ENCODE measurements at places on chromosomes 16 and 17. TPM values are rescaled to one million over a fixed set of nuclear protein-coding genes. Genes with fewer than 3 reads are reported as not detected.
A peak's percentile ranks its signal among the peaks of the same experiment; 100 is the strongest.

- no peak for DNase-seq
Measured at GRCh38 chr17:75758131-75758905, 6.7 kb downstream of the GALK1 start.

- DNase-seq, result no peak
Measured at GRCh38 chr16:86671486-86672178, 93.3 kb downstream of the FOXL1 start.

DNA sequence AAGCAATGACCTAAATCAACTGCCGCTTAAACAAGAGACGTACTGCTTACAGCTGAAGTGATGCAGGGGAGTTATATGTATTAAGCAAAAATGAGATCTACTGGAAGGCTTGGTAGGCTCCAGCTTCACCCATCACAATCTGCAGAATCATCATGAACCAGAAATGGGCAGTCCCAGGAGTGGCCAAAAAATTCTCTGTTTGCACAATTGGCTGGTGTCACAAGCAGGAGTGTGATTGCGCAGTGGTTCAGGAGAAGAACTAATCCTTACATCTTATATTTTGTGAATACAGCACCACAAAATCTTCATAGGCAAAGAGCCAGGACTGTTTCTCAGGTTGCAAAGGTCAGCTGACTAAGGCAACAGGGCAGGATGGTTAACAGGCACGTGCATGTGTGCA, 75.9 kb downstream of the CES1 start:
- DNase-seq, result no peak

DNA sequence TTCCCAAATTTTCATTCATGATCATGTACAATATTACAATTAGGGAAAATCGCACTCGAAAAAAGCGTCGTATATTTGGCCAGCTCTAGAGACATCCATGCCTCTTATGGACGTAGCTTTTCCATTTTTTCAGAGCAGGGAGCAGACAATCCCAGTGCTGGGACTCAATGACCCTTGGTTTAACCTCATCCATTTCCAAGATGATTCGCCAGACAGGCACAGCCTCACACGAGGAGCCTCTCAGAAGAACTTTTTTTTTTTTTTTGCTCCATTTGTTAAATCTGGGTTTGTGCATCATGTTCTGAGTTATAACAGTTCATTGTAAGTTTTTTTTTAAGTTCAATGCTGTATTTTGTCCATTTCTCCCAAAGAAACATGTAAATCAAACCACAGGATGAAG, 92.1 kb downstream of the ZDHHC7 start:
- DNase-seq, result no peak

GRCh38 chr17:1649844-1650501, at the start of gene RILP:
RILP (minus strand) TSS chr17:1649866; CDS start chr17:1649804, 62 bp downstream.
- no peak for DNase-seq

- DNase-seq, result peak; percentile 81
Measured at GRCh38 chr17:61409301-61410112, 9.9 kb downstream of the TBX2 start.

- no peak for DNase-seq
Measured at GRCh38 chr17:45720386-45720785, 63.7 kb upstream of the CRHR1 start.

GRCh38 chr16:4988647-4989046, 30.5 kb downstream of the SEC14L5 start:
- DNase-seq, result no peak

GRCh38 chr16:80323808-80324195, 217.0 kb upstream of the DYNLRB2 start:
- DNase-seq, result no peak

GRCh38 chr16:24667244-24667764, 62.1 kb upstream of the TNRC6A start:
- no peak for DNase-seq

GRCh38 chr17:68641276-68642117, 40.3 kb upstream of the FAM20A start:
- peak; percentile 19 for DNase-seq

GRCh38 chr17:50037321-50038107, 18.4 kb upstream of the ITGA3 start:
- no peak for DNase-seq

DNA sequence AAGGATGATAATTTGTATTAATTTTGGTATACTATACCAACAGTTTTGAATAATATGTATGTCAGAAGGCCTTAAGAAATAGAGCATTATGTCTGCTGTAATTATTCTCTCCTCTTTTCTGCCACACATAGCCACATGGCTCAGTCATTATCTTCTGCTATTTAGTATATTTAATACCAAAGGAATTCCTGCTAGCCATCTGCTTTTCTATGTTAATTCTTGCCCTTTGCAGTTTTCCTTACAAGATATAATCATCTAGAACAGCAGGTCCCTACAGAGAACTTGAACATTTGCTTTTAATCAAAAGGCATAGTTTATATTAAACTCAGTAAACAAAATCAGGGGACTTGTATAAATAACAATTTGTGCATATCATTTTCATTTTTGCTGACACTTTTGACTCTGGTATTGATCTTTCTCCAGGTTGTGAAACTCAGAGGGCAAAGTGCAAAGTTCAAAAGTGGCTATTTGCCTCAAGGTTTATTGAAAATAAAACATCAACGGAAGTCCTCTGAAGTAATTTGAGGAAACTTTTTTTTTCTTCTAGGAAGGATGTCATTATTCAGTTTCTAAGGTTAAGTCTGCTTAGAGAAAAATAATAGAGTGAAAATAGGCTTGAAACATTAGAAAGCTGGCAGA, 702.0 kb downstream of the KCNJ2 start:
- DNase-seq, result no peak

DNA sequence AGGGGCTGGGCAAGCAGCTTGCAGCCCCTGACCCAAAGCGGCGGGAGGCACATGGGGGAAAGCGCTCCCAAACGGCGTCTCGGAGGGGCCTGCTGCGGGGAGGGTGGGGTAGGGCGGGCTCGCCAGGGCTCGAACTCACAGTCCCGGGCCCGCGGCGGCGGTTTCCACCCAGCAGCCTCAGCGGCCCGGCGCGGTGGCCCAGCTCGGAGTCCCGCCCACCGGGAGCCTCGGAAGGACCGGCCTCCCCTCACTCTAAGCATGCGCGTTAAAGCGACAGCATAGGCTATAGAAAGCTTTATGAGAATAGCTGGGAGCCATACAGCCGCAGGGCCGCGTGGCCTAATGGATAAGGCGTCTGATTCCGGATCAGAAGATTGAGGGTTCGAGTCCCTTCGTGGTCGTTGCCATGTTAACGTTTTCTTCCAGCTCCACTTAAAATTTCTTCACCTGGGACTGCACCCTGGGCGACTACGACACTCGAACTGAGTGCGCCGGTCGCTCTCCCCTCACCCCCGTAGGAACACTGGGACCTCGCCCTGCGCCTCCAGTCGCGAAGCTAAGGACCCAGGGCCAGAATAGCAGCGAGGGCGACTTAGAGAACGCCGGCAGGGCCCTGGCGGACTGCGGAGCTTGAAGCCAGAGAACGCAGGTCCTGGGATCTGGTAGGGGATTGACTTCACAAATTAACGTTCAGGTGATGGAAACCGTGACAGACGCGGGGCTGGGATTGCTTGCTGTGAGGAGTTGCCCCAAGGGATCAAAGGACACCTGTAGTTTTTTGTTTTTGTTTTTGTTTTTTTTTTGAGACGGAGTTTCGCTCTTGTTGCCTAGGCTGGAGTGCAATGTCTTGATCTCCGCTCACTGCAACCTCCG, 15.8 kb downstream of the ZNF213 start:
- DNase-seq, result peak; percentile 100

DNA sequence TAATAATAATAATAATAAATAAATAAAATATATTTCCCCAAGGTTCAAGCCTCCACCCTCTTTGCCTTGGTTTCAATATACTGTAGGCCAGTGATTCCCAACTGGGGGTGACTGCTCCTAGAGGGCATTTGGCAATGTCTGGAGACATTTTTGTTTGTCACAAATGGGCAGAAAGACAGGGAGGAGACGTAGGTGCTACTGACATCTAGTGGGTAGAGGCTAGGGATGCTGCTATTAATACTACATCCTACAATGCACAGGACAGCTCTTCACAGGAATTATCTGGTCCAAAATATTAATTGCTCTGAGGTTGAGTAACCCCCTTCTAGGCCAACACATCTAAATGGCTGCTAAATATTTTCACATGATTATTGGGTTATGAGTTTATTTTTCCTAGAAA, 12.8 kb upstream of the PRR14 start:
- peak; percentile 79 for DNase-seq

DNA sequence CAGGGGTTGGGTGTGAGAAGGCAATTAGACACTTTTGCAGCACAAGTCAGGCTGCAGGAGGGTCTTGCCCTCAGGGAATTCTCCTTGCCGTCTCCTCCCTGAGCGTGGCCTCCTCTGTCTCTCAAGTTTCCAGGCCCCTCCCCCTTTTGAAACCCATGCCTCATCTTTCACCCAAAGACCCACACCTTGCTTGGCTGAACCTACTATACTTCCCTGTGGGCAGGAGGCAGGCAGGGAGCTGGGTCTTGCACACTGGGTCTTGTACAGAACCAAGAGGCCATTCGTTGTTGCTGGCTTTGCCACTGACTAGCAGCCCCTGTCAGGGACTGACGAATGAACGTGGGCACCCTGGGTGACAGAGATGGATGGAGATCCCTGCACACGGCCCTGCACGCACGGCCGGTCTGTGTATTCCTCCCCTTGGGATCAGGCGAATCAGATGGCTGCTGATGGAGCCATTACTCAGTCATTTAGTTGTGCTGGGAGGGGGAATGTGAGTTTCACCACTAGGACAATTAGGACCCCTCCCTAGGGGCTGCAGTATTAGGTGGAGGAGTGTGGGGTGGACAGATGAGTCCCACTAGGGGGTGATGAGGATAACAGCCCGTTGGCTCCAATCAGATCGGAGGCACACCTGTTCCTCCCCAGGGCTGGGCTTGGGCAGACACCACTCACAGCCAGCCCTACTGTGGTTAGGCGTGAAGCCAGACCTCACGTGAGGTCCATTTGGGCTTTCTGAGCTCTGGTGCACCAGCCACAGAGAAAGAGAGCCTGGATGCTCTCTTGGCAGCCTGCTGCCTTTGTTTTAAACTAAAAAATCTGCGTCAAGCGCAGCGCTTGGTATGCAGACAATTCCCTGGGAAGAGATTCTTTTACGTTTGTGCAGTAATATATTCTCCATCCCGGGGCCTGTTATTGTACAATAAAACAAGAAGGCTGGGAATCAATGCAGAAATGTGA, 167.7 kb upstream of the WSCD1 start:
- no peak for DNase-seq

DNA sequence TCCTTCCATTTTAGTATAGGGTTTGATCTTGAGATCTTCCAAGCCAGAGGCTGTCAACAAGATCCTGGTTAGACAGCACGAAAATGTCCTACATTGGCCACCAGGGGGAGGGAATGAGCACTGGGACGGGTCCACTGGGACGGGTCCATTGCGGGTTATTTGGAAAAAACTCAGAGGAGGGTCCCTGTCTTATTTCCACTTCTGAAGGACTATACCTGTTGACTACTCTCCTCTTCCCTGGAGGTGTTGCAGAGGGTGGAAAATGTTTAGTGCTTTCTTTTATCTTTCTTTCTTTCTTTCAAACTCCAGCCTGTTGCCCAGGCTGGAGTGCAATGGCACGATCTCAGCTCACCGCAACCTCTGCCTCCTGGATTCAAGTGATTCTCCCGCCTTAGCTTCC, 2.5 kb downstream of the TTLL6 start:
- peak; percentile 88 for DNase-seq

GRCh38 chr16:69197573-69197972, 10.6 kb downstream of the SNTB2 start:
- no peak for DNase-seq

- DNase-seq, result no peak
Measured at GRCh38 chr17:59688496-59688895, 18.7 kb downstream of the PTRH2 start.

- no peak for DNase-seq
Measured at GRCh38 chr17:72635034-72635635, 457.4 kb downstream of the SLC39A11 start.

DNA sequence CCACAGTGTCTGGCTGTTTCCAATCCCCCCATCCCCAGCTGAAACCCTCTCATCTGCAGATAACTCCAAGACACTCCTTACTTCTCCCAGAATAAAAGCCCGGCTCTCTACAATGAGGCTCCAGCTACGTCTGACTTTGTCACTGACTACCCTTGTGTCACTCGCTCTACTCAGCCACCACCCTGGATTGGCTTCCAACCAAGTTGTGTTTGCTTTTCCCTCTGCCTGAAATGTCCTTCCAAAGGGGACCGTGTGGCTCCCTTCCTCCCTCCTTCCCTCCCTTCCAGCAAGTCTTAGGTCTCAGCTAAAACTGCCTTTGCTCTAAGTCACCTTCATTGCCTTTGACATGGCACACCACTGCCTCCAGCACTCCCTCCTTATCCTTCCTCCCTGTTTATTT, 42.8 kb downstream of the CDH1 start:
- no peak for DNase-seq

GRCh38 chr17:732902-733720, 715 bp downstream of the TLCD3A start:
- peak; percentile 83 for DNase-seq

GRCh38 chr16:56354746-56355145, 70.6 kb downstream of the AMFR start:
- no peak for DNase-seq

- DNase-seq, result no peak
Measured at GRCh38 chr17:47172696-47173565, 16.2 kb downstream of the CDC27 start.

GRCh38 chr17:74754832-74755231, 6.4 kb downstream of the NHERF1 start:
- no peak for DNase-seq

- DNase-seq, result no peak
Measured at GRCh38 chr17:56613131-56613530, 19.6 kb downstream of the NOG start.

GRCh38 chr16:67150047-67150832, 558 bp downstream of the B3GNT9 start:
- DNase-seq, result peak; percentile 85

DNA sequence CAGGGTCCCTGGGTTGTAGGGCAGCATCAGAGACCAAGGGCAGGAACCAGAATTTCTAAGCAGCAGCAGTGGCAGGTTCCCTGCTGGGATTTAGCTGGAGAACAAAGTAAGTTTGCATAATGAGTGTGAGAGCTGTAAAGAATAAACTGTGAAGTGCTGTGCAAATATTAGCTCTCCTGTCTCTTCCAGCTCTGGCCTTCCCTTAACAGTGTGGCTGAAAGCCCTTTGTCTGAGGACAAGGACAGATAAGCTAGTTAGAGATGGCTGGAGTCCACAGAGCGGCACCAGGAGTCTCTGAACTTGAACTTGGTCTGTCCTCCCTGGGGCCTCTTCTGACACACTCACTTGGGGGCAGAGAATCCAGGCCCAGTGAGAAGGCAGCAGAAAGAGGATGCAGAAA, 98.2 kb upstream of the WSCD1 start:
- no peak for DNase-seq

DNA sequence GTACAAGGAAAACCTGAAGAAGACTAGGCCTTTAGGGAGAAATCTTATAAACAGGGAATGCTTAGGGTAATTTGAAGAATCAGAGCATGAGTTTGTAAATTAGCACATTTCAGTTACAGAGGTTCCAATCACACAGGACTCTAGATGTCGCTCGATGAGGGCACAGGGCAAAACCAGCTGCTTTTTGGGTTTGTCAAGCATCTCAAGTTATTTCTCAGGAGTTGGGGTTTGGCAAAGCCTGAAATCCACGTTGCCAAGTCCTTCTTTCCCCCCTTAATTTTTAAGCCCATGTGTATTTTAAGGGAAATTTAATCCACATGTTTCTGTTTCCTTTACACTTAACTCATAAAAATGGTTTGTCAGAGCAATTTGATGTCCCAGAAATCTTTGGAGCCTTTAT, 146.9 kb downstream of the ANKFN1 start:
- no peak for DNase-seq

Gene EVI2B
- total RNA-seq, result 18.7 TPM

Gene DNASE1L2
- total RNA-seq, result 1.7 TPM

Gene CCL14
- not detected for total RNA-seq

Gene CD300LB
- total RNA-seq, result not detected

Gene FOXN1
- total RNA-seq, result not detected

Gene KRTAP4-6
- total RNA-seq, result not detected

Gene SLC5A11
- not detected for total RNA-seq

Gene ARMC7
- 12.0 TPM for total RNA-seq
